Activated CD4-positive, alpha-beta T cell treated with anti-CD3 and anti-CD28 coated beads for 48 hours (primary cell): ENCODE measurements at places on chromosomes 12 and 14.

DNA sequence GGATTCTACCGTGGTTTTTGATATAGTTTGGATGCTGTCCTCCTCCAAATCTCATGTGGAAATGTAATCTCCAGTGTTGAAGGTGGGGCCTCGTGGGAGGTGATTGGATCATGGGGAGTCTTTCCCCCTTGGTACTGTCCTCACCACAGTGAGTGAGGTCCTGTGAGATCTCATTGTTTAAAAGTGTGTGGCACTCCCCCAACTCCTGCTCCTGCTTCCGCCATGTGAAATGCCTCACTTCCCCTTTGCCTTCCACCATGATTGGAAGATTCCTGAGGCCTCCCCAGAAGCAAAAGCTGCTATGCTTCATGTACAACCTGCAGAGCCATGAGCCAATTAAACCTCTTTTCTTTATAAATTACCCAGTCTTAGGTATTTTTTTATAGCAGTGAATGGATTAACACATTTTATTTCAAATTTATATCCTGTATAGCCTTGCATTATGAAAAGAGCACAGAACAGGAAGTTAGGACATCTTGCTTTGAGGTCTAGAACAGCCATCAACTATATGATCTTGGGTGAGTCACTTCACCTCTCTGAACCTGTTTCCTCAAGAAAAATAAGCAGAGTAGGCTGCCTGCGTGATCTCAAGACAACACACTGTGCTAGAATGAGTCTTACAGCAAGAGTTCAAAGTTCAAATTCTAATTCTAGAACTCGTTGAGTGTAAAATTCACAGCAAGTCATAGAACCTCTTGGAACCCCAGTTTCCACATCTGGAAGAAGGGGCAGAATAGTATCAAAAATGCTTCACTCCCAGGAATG lies 160.9 kb upstream of the EEA1 start:
- peak; percentile 42 for DNase-seq

- DNase-seq: no peak
Measured at GRCh38 chr12:108989376-108989775, 31.5 kb downstream of the SVOP start.

DNA sequence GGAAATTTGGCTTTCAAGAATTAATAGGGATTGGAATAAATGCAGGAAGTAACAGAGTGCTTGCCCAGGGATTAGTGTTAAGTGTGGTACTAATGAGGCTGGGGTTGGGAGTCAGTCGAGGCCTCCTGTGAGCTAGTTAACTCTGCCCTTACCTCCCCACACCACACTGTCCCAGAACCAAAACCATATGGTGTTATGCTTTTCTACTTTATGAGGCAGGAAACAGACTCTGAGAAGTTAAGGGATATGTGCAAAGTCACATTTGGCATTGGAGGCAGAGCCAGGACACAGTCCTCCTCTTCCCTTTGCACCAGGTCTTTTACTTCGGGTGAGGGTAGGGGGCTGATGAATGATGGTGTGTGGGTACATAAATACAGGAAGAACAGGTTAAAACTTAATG lies 41.9 kb downstream of the PELI2 start:
- DNase-seq: no peak

DNA sequence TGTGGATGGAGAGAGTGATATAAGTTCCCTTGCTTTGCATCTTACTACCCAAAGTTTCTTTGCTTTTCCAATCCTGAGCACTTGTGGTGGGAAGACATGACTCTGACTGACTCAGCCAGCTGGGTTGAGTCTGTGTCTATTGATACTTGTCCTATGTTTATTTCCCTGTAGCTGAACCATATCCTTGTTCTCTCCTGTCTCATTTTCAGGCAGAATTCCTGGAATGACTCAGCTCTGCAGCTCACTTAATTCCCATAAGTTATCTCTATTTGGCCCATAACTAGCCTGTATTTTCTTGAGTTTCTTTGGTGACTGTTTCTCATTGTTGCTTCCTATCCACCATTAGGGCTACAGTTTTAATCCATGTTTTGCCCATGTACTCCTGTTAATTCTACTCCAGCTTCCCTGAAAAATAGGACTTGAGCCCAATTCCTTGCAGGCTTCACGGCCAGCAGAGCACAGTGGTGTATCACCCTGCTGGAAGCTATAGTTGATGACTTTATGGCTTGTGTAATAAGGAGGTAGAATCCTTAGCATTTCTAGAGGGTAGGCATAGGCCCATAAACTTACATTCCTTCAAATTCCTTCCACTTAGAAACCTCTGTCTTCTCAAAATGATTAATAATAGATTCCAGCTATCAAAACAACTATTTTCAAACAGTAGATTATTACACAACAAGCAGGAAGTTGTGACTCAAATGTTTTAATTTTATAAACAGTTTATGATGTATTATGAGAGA lies 183.1 kb downstream of the TMTC3 start:
- no peak for DNase-seq

- DNase-seq: peak; percentile 73
Measured at GRCh38 chr12:97148941-97149559, 242.0 kb downstream of the NEDD1 start.

DNA sequence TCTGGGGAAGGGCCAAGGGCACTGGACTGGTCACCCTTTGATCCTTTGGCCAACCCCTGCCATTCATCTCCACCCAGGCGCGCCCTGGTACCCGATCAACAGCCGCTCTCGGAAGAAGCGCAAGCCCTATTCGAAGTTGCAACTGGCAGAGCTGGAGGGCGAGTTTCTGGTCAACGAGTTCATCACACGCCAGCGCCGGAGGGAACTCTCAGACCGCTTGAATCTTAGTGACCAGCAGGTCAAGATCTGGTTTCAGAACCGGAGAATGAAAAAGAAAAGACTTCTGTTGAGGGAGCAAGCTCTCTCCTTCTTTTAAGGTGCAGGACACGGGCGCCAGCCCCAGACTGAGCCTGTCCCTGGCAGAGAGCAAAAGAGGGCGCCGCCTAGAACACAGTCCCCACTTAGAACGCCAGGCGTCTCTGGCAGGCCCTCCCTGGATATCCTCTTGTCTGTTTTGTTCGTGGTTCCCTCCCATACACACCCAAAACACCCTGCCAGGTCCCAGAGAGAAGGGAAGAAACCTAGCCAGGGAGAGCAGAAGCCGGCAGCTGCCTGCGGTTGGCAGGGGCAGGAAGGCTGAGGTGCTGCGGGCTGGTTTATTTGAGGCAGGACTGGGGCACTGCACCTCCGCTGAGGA lies 1.7 kb downstream of the HOXC12 start:
- DNase-seq: peak; percentile 37

DNA sequence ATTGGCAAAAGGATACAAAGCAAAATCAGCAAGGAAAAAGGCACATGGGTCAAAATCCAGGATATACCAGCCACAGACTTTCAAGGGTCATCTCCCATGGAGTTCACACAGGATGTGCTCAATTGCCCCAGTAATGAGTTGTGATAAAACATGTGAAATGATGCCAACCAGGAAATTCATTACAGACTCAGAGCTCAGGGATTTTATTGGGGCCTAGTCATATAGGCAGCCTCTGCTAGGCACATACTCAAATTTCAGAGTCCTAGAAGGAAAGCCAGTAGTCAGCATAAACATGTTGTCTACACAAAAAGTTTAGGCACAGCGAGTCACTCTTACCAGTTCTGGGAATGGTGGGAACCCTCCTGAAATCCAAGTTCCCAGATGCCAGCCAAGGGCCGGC lies 64.4 kb upstream of the OSBPL8 start:
- no peak for DNase-seq

GRCh38 chr14:51681411-51681810 lies 29.7 kb downstream of the FRMD6 start:
- no peak for DNase-seq
